ENCODE measurements at places on chromosomes 12 and 14. TPM values are rescaled to one million over a fixed set of nuclear protein-coding genes. Genes with fewer than 3 reads are reported as not detected.

DNA sequence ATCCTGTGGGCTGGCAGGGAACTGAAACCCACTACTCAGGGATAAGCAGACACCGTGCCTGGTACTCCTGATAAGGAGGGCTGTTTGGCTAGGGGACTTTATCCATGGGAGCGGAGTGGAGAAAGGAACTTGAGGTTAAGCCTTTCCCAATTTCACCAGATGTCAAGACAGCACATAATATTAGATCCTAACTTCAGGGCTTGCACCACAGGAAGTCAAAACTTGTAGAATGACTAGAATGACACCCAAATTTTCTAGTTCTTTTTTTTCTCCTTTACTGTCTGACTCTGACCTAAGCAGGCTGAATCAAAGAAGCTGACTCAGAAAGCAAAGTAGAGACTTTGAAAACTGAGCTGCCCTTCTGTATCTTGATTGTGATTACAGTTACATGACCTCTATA, 7.1 kb upstream of the CGRRF1 start:
- no peak for DNase-seq

GRCh38 chr12:92551853-92552397, 150.9 kb upstream of the PLEKHG7 start:
- no peak for DNase-seq

- DNase-seq, result no peak
Measured at GRCh38 chr14:65098586-65098985, 3.7 kb downstream of the MAX start.

- no peak for DNase-seq
Measured at GRCh38 chr12:92574911-92575570, 127.7 kb upstream of the PLEKHG7 start.

ACRBP gene
- not detected for total RNA-seq
